T-helper 17 cell (primary cell): ENCODE measurements at places on chromosomes 1 and 21. TPM values are rescaled to one million over a fixed set of nuclear protein-coding genes. Genes with fewer than 3 reads are reported as not detected.

GRCh38 chr1:236350308-236350707, 43.8 kb upstream of the EDARADD start:
- no peak overlapping the region for H3K4me3 ChIP-seq
- H3K36me3 ChIP-seq = peaks cover 5% of the 10 kb centered on the region
- no peak for DNase-seq
- peaks cover 25% of the 10 kb centered on the region for H3K27me3 ChIP-seq

DNA sequence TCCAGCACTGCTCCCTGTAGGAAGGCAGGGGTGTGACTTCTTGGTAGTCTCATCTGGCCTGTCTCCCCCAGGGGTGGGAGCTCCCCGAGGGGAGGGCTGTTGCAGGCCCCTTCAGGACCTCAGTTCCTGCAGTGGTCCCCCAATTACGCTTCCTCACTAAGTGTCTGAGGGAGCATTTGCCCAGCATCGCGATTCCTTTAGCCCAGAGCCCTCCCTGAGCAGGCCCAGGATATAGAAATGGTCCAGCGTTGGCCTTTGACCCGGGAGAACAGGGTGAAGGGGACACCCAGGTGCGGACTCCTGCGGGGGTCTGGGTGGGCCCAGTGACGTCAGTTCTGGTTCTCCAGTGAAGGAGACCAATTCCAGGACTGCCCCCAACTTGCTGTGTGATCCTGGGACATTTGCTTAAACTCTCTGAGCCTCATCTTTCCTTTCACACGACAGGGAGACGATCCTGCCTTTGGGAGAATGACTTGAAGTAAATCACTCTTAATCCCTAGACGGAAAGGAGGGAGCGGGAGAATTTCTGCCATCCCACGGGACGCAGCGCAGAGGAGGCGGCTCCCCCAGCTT, 32.6 kb upstream of the BTG2 start:
- H3K4me3 ChIP-seq = peak overlapping the region; percentile 61
- H3K27ac ChIP-seq = peak overlapping the region; percentile 84
- no peak for DNase-seq

DNA sequence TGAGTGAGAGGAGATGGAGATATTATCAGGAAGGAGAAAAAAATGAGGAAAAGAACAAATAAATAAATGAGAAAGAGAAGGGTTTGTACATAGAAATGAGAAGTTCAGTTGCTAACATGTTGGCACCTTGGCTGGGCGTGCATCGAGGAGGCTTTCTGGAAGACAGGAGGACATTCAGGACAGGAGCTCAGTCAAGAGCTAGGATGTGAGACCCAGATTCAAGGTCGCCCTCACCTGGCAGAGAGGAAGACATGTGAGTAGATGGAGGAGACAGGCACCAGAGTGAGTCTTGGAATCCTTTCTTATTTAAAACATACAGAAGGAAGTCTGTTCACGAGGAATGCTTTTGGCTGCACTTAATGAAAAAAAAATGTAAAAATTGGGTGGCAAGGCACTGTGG, 640.9 kb downstream of the NPHP4 start:
- H3K36me3 ChIP-seq = peaks cover 2% of the 10 kb centered on the region
- H3K27ac ChIP-seq = no peak overlapping the region
- no peak for DNase-seq
- H3K27me3 ChIP-seq = no peaks in the 10 kb centered on the region

- H3K36me3 ChIP-seq = peaks cover 3% of the 10 kb centered on the region
- peak within 1 kb of the TSS; percentile 84 for H3K27ac ChIP-seq
- H3K27me3 ChIP-seq = no peaks in the 10 kb centered on the region
- peak; percentile 35 for DNase-seq
- H3K4me3 ChIP-seq = peak within 1 kb of the TSS; percentile 90
These were observed at the start of gene SLC37A1 for GRCh38 chr21:42513151-42513984. Gene SLC37A1, plus strand, starts transcription at chr21:42513852. Its CDS starts 4,603 bp downstream, at chr21:42518455.

Gene ITGB2
- total RNA-seq = 248 TPM

GRCh38 chr1:219587801-219588561, 24.9 kb downstream of the ZC3H11B start:
- no peak for DNase-seq
- no peak overlapping the region for H3K4me3 ChIP-seq
- H3K27ac ChIP-seq = no peak overlapping the region
- H3K36me3 ChIP-seq = no peaks in the 10 kb centered on the region
- H3K4me1 ChIP-seq = no peaks in the 10 kb centered on the region

DNA sequence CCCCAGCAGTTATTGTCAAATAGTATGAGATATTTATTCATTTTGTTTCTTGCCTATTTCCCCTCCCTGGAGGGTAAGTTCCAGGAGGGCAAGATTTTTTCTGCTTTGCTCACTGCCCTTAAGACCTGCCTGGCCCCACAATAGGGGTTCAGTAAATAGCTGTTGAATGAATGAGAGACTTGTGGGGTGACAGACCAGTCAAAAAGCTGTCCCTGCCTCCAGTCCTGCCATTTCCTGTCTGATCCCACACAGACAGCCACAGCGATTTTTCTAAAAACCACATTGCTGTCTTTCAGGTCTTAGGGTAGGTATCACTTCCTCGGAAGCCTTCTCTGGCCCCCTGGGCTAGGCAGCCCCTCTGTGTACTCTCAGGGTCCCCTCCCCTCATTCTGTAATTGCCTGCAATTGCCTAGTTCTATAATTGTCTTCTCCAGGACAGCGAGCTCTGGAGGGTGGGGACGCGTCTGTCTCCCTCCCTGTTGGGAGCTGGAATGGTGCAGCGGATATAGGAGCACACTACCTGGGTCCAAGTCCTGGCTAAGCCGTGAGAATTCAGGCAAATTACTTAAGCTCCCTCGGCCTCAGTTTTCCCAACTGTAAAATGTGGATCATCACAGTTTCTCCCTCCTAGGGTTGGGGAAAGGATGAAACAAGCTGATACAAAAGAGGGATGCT, 1.8 kb upstream of the EXTL1 start:
- no peak for DNase-seq
- no peak overlapping the region for H3K27ac ChIP-seq
- H3K4me3 ChIP-seq = no peak overlapping the region

Gene CLDN14
- not detected for total RNA-seq

GRCh38 chr21:22871692-22872091, 1873.5 kb downstream of the NCAM2 start:
- no peak overlapping the region for H3K27ac ChIP-seq
- no peak overlapping the region for H3K4me3 ChIP-seq
- DNase-seq = no peak
- no peaks in the 10 kb centered on the region for H3K4me1 ChIP-seq
- no peaks in the 10 kb centered on the region for H3K27me3 ChIP-seq

Gene TMEM125
- not detected for total RNA-seq

Gene ARHGEF16
- 0.10 TPM for total RNA-seq

- H3K36me3 ChIP-seq = no peaks in the 10 kb centered on the region
- DNase-seq = no peak
- H3K27me3 ChIP-seq = no peaks in the 10 kb centered on the region
- H3K4me1 ChIP-seq = no peaks in the 10 kb centered on the region
- no peak overlapping the region for H3K27ac ChIP-seq
These were observed 112.2 kb downstream of the DISP1 start for GRCh38 chr1:222927031-222927430.

- no peaks in the 10 kb centered on the region for H3K36me3 ChIP-seq
- peaks cover 19% of the 10 kb centered on the region for H3K27me3 ChIP-seq
- H3K4me3 ChIP-seq = no peak overlapping the region
- DNase-seq = no peak
These were observed 14.0 kb upstream of the NCF2 start for GRCh38 chr1:183604038-183604808.

- peaks cover 14% of the 10 kb centered on the region for H3K27me3 ChIP-seq
- DNase-seq = no peak
- H3K36me3 ChIP-seq = peaks cover 3% of the 10 kb centered on the region
- H3K4me1 ChIP-seq = peaks cover 2% of the 10 kb centered on the region
- no peak overlapping the region for H3K27ac ChIP-seq
These were observed 17.1 kb downstream of the FBLIM1 start for GRCh38 chr1:15775706-15776105.

GRCh38 chr21:43686811-43687565, 27.6 kb downstream of the RRP1B start:
- peaks cover 2% of the 10 kb centered on the region for H3K4me1 ChIP-seq
- peaks cover 9% of the 10 kb centered on the region for H3K36me3 ChIP-seq

DNA sequence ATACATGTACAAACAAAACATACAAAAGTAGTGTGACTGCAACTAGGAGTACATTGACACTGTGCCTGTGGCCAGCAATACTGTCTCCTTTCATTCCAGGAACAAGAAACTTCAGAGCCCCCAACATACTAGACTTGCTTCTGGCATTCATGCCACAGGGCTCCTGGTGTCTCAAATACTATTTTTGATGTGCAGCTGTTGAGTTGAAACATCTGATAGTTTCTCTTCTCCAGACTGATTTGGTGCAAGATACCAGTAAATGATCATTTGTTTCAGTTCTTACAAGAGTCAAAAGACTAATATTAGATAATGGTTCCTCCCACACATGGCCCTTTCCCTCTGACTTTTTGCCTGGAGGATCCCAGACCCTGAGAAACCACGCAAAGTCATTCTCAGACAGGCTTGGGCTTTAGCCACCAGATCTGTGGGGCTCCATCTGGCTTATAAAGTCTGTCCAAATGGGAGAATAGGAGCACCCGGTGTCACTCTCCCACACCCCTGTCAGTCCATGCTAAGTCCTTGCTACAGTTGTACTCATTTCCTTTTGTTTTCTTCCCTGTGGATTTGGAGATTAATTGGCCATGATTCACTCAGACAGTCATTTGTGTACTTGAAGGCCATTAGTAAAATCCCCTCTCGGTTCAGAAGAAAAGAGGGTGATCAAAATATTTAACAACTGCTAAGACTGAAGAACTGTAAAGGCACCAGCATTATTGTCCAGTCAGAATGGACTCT, 163.5 kb upstream of the RUNX1 start:
- H3K36me3 ChIP-seq = no peaks in the 10 kb centered on the region
- no peak for DNase-seq
- H3K4me1 ChIP-seq = no peaks in the 10 kb centered on the region
- no peak overlapping the region for H3K4me3 ChIP-seq
- peaks cover 5% of the 10 kb centered on the region for H3K27me3 ChIP-seq

DNA sequence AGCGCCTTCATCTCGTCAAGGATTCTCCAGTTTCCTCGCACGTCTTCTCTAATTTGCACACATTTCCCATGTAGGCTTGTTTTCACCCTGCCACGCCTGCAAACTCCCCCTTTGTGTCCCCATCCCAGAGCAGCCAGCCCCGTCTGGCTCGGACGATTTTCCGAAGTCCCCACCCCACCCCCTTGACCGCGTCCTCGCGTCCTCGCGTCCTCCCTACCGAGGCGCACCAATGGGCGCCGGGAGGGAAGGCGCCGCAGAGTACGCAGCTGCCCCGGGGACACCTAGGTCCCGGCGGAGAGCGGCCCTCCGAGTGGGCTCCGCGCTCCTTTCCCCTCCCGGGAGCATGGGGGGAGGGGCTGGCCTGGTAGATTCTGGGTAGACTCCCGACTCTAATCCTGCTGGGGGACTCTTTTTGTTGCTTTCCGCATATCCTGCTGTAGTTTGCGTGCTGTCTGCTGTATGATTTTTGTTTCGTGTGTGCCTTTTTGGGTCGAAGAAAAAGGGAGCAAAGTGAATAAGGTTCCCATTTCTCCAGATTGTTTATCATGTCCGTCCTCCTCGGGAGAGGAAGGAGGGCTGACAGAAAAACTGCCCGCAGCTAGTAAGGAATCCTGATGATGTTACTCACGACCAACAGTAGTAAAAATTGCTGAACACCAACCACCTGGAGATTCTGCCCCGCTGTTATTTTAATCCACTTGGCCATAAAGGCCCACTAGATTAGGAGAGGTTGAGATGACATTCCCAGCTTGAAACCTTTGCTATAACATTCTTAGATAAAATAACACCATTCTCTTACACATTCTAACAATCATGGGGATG, 1.5 kb downstream of the CACHD1 start:
- H3K27me3 ChIP-seq = peaks cover 63% of the 10 kb centered on the region
- H3K27ac ChIP-seq = no peak overlapping the region
- peak overlapping the region; percentile 90 for H3K4me3 ChIP-seq

Gene CRABP2
- total RNA-seq = 4.5 TPM

DNA sequence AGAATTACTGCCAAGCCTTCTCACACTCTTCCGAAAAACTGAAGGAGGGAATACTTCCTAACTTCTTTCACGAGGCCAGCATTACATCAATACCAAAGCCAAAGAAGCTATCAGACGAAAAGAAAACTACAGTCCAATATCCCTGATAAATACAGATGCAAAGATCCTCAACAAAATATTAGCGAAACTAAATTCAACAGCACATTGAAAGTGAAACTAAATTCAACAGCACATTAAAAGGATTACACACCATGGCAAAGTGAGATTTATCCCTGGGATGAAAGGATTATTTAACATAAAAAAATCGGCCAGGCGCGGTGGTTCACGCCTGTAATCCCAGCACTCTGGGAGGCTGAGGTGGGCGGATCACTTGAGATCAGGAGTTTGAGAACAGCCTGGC, 176.8 kb downstream of the FAF1 start:
- peaks cover 17% of the 10 kb centered on the region for H3K4me1 ChIP-seq
- H3K36me3 ChIP-seq = peaks cover 9% of the 10 kb centered on the region
- DNase-seq = no peak
- H3K27ac ChIP-seq = peak overlapping the region; percentile 9
- no peaks in the 10 kb centered on the region for H3K27me3 ChIP-seq

Gene KDM5B
- 76.2 TPM for total RNA-seq

GRCh38 chr1:61316493-61316892, 234.1 kb downstream of the NFIA start:
- peaks cover 4% of the 10 kb centered on the region for H3K36me3 ChIP-seq
- peaks cover 8% of the 10 kb centered on the region for H3K4me1 ChIP-seq
- no peak overlapping the region for H3K27ac ChIP-seq
- H3K27me3 ChIP-seq = no peaks in the 10 kb centered on the region

Gene KCNJ6
- not detected for total RNA-seq

DNA sequence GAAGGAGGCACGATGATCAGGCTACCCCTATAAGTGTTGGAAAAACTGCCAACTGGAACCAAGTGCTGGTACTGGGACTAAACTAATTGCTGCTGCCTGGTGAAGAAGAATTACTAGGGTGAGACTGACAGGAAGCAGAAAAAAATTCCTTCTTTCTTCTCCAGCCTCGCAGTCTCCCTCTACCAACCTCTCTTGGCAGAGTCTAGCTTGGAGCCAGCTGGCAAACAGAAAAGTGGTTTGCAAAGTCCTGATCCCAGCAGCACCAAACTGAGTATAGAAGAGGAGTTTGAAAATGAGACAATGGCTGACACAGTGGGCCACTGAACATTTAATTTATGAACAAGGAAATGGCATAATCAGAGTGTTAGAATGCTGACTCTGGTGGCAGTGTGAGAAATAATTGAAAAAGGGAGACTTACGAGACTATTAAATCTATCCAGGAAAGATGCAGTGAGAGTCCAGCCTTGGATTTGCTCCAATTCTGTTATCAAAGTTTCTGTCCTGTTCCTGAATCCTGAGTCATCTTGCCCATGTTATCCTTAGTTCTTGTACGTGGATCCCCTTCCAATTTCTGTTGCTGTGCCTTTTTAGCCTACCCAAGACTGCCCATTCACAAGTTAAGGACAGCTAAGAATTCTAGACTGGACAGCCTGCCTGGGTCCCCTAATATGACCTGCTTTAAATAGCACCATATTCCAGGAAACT, 23.7 kb upstream of the DISP1 start:
- peaks cover 4% of the 10 kb centered on the region for H3K4me1 ChIP-seq
- H3K27me3 ChIP-seq = peaks cover 21% of the 10 kb centered on the region
- no peak overlapping the region for H3K4me3 ChIP-seq
- no peak for DNase-seq

Gene LEFTY2
- total RNA-seq = not detected
